Psoas muscle (tissue), 8 donors: ENCODE measurements at places on chromosomes 12 and 14. TPM values are rescaled to one million over a fixed set of nuclear protein-coding genes. Genes with fewer than 3 reads are reported as not detected.

The WASHC3 gene
- 30.5 TPM for total RNA-seq

The DTX1 gene
- 0.75 TPM for total RNA-seq

The REP15 gene
- total RNA-seq: 2.7 TPM

The PTPN6 gene
- total RNA-seq: 7.6 TPM

The RDH12 gene
- not detected for total RNA-seq

The LRRC10 gene
- total RNA-seq: not detected

The CLEC4E gene
- 0.37 TPM for total RNA-seq

The PLEK2 gene
- total RNA-seq: 0.77 TPM

The KLRC1 gene
- total RNA-seq: not detected

The KSR2 gene
- not detected for total RNA-seq

The GRIP1 gene
- 1.7 TPM for total RNA-seq

The VIPAS39 gene
- 12.5 TPM for total RNA-seq

The RFX4 gene
- total RNA-seq: 0.56 TPM

The BBS10 gene
- total RNA-seq: 3.9 TPM

The MTERF2 gene
- 12.4 TPM for total RNA-seq

The RNF212B gene
- not detected for total RNA-seq

The IFI27L2 gene
- 6.5 TPM for total RNA-seq

The ARID2 gene
- total RNA-seq: 12.5 TPM

The ASCL1 gene
- not detected for total RNA-seq

The SLC8A3 gene
- 31.8 TPM for total RNA-seq

The A2M gene
- 86.0 TPM for total RNA-seq

The SERPINA12 gene
- not detected for total RNA-seq

The CNTN1 gene
- total RNA-seq: 1.4 TPM

The SCFD1 gene
- 30.2 TPM for total RNA-seq

The KITLG gene
- 9.1 TPM for total RNA-seq

The PIWIL1 gene
- not detected for total RNA-seq

The VWF gene
- total RNA-seq: 154 TPM

The OR6C2 gene
- total RNA-seq: not detected

The SMIM41 gene
- not detected for total RNA-seq

The GLS2 gene
- not detected for total RNA-seq

The SYT10 gene
- not detected for total RNA-seq

The C1QL4 gene
- total RNA-seq: not detected

The HRK gene
- not detected for total RNA-seq

The KRT82 gene
- not detected for total RNA-seq

The SALL2 gene
- total RNA-seq: 1.1 TPM

The SRRM4 gene
- total RNA-seq: 0.10 TPM

The PAPLN gene
- 0.26 TPM for total RNA-seq

The TSPAN8 gene
- total RNA-seq: 10.9 TPM

The CACNB3 gene
- total RNA-seq: 2.6 TPM

The AHNAK2 gene
- total RNA-seq: 4.7 TPM

The DDX11 gene
- total RNA-seq: 19.2 TPM

The GARIN6 gene
- total RNA-seq: not detected

The STAB2 gene
- 0.32 TPM for total RNA-seq

The CLEC2A gene
- not detected for total RNA-seq

The TRPV4 gene
- 0.10 TPM for total RNA-seq

The NANOG gene
- total RNA-seq: not detected

The CD69 gene
- total RNA-seq: 0.64 TPM

The DIO3 gene
- total RNA-seq: 0.84 TPM

The FGD4 gene
- 14.9 TPM for total RNA-seq

The GUCY2C gene
- total RNA-seq: not detected

The BIN2 gene
- 2.0 TPM for total RNA-seq

The M6PR gene
- total RNA-seq: 63.2 TPM

The DEPDC4 gene
- total RNA-seq: not detected

The TTC9 gene
- 13.1 TPM for total RNA-seq

The AKAP6 gene
- 159 TPM for total RNA-seq

The OASL gene
- total RNA-seq: 0.15 TPM

The PDZRN4 gene
- total RNA-seq: not detected

The TMEM63C gene
- 0.58 TPM for total RNA-seq
